ENCODE measurements at places on chromosomes 12 and 14.

DNA sequence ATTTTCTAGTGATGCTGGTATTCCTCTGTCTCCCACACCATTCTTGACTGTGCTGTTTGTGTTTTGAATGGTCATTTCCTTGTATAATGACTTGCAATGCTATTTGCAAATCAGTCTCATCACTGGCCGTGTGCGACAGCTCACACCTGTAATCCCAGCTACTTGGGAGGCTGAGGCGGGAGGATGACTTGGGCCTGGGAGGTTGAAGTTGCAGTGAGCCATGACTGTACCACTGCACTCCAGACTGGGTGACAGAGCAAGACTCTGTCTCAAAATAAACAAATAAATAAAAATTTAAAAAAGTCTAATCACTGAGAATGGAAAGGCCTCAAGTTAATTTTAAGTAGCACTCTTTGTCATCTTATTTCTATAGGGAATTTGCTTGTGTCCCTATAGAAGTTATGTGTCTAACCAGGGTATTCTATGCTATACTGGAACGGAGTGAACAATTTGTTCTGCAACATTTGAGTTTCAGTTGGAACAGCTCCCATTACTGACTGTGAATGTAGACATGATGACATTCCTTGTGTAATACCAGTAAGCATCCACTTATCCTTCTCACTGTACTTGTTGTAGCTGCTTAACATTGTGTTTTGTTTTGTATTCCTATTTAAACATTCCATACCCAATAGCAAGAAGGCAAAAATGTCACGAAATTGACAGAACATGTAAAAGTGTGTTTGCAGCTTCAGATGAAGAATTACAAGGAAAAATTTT, 126.3 kb downstream of the MGST1 start:
- DNase-seq, result no peak

DNA sequence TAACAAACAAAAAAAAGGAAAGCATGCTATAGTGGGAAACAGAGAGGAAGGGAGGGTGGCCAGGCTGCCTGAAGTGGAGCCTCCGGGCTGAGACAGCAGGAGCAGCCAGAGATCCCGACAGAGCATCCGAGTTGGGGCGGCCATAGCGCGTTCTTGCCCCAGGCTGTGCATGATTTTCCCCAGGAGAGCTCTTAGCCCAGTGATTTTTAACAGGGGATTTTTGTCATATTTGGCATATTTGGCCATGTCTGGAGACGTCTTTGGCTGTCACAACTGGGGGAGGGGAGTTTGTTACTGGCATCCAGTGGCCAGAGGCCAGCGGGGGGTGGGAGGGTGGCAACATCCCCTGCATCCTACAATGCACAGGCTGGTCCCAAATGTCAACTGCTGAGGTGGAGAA, 23.6 kb downstream of the BDKRB1 start:
- no peak for DNase-seq

- no peak for DNase-seq
Measured at GRCh38 chr12:91931111-91931510, 214.5 kb downstream of the BTG1 start.

GRCh38 chr12:22064968-22065367, 18.9 kb downstream of the CMAS start:
- no peak for DNase-seq

- DNase-seq, result no peak
Measured at GRCh38 chr14:99576761-99577705, 27.0 kb downstream of the CCDC85C start.

DNA sequence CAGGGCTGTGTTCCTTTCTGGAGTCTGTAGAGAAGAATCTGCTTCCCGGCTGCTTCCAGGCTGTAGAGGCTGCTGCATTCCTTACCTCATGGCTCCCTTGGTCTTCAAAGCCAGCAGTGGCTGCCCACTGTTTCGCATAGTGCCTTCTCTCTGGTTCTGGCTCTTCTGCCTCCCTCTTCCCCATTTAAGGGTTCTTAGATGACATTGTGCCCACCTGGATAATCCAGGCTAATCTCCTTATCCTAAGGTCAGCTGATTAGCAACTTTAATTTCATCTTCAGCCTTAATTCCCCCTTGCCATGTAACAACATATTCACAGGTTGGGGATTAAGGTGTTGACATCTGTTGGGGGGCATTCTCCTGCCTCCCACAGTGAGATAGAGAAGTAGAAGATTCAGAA, 208.6 kb upstream of the TMTC1 start:
- no peak for DNase-seq

- no peak for DNase-seq
Measured at GRCh38 chr12:113378291-113378690, 19.9 kb downstream of the PLBD2 start.

DNA sequence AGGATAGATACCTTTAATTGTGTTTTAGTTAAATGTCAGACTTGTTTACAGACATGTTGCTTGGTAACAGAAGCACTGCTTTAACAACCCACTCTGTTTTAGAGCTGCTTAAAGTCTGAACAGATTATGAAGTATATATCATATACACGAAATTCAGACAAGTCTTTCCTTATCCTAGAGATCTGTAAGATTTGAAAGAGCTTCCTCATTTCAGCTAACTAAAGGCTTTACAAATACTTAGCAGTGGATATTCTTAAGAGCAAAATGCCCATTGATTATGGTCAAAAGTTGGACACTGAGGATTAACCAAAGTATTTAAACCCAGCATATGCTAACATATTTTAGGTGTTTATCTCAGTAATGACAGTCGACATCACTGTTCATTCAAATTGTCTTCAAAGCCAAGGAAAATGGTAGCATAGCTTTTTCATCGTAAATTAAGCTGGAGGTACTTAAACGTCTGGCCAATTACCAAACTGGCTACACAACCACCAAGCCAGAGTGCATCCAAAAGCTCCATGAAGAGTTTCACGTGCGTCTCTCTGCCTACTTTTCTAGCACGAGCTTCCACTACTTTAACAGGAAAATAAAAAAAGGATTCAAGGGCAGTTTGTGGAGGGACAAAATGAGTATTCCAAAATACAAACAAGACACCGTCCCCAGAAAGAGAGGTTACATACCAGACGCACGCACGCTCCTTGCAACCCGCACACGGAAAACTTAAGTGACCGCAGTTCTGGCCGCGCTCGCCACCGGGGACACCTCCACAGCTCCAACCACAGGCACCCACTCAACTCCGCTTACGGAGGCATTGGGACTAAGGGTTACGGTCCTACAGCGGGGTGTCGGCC, 565 bp downstream of the CEP83 start:
- no peak for DNase-seq

- DNase-seq, result no peak
Measured at GRCh38 chr14:95394297-95395097, 74.8 kb upstream of the CLMN start.

DNA sequence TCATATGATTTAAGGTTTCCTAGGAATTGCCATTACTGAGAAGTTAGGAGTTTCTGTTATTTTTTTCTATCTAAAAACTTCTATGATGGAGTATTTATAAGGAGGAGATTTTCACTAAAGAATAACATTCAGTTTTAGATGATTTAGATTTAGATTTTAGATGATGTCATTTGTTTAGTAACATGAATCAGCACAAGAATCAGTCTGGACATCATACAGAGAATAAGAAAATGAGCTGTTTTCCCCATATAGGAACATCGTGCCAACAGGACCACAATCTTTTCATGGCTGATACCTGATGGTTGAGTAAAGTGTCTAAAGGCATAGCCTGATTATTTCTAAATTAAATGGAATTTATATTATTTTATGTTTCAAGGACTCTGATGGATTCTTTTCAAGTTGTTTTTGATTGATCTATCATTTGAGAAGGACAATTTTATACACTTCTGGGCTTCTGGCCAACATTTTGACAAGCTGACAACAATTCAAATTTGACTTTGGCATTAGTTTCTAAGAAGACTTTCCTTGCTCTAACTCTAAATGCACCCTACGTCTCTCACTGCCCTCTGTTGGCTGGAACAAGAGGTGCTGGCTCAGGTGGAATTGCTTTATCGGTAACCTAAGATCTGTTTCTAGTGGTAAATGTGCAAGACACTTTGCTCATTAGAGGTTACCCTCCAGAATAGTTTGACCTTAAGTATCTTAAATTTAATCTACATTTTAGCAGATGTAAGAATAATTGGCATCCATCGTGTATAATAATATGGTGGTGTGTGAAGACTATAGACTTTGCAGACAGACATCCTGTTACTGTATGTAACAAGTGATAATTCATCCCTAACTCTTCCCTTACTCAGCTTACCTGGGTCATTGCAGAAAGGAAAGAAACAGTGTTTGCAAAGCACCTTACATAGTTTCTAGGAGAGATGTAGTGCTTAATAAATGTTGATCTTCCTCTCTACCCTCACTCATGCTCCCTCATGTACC, 42.8 kb upstream of the CPSF6 start:
- no peak for DNase-seq

DNA sequence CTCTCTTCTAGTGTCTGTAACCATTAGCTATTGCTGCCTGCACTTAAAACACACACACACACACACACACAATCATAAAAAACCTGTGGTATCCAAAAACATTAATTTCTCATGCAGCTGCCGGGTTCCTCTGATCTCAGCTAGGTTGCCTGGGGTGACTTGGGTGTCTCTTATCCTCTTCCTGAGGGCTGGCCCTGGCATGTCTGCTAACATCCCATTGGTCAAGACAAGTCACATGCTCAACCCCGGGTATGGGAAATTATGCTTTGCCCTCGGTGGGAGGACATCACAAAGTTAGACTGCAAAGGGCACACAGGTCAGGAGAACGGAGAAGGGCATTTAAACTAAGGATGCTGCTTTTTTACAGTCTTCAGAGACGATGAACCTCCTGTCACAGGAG, 55.7 kb downstream of the TRPV4 start:
- no peak for DNase-seq

DNA sequence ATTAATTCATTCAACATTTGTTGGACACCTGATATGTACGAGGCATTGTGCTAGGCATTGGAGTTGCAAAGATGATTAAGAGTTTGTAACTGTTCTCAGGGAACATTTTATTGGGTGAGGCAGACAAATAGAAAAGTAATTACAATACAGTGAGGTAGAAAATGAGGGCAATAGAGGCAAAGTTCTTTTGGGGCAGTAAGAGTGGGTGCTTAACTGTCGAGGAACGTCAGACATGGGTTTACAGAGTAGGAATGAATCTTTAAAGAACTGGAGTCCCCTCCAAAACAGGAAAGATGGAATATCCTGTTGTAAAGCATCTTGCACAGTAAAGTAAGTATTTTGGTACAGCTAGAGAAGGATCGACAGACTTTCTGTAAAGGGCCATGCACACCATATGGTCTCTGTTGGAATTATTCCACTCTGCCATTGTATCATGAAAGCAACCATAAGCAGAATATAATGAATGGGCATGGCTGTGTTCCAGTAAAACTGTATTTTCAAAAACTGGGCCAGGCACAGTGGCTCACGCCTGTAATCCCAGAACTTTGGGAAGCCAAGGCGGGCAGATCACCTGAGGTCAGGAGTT, 9.1 kb downstream of the CREBL2 start:
- DNase-seq, result no peak

GRCh38 chr14:91388551-91388975, 29.1 kb downstream of the CCDC88C start:
- no peak for DNase-seq

DNA sequence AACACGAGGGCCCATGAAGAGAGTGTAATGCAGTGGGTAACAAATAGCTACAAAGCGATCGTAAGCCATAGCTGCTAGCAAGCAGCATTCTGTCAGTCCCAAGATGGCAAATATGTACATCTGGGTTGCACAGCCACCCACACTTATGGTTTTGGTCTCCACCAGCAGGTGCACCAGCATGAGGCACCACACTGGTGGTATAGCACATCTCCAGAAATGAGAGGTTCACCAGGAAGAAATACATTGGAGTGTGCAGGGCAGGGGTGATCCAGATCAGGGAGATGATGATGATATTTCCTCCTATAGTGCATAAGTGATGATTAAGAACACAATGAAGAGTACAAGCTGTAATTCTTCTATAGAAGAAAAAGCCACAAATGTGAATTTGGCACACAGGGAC, 26.4 kb upstream of the OR10A7 start:
- DNase-seq, result no peak

DNA sequence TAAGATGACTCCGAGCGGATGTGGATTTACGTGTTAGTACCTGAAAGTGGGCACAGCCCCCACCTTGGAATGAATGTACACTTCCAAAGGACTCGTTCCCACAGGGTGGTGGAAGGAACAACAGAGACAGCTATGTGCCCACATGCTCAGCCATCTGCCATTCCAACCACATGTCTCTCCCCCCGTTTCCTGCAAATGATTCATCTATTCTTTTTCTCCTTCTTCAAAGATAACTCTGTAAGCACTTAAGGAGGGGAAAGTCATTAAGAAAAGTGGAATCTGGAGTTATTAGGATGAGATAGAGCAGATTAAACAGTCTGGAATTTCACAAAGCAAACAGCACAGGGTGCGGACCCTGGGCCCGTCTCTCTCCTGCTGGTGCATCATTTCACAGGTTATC, 18.5 kb upstream of the DUSP6 start:
- no peak for DNase-seq

GRCh38 chr14:103693515-103693914, 21.7 kb downstream of the XRCC3 start:
- no peak for DNase-seq

GRCh38 chr14:81766321-81766915, 232.8 kb upstream of the SEL1L start:
- no peak for DNase-seq

GRCh38 chr12:82456633-82457032, 98.3 kb downstream of the METTL25 start:
- DNase-seq, result no peak

GRCh38 chr14:99441157-99441870, 39.3 kb downstream of the SETD3 start:
- DNase-seq, result no peak

DNA sequence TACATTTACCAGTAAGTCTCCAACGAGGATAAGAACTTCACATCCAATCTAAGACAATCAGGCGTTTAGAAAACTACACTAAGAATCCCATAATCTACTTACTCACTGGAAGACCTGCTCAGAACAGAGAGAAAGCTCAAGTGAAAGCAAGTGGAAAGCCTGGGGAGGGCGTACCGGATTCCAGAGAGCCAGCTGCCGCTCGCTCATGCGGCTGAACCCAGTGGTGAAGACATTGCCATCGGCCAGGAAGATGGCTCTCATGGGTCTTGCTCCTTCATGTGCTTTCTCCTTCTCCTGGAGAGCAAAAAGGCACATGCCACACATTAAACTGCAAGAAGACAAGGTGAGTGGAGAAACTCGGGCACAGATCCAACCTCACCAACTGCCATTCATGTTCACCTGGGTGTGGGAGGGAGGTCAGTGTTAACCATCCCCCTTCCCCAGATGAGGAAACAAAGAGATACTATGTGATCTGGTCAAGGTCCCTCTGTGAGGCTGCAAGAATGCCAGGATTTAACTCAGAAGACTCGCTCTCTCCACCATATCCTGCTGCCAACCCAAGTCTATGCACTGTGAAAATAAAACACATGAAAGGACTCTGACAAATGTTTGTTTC, 23.5 kb upstream of the SELPLG start:
- no peak for DNase-seq

- DNase-seq, result no peak
Measured at GRCh38 chr12:83018088-83018487, 331.4 kb downstream of the TMTC2 start.

GRCh38 chr12:3631272-3631637, 121.7 kb downstream of the CRACR2A start:
- DNase-seq, result no peak
